ENCODE measurements at places on chromosomes 11 and 22. TPM values are rescaled to one million over a fixed set of nuclear protein-coding genes. Genes with fewer than 3 reads are reported as not detected.

GLYAT gene
- polyA plus RNA-seq = not detected

OTUB1 gene
- 34.7 TPM for polyA plus RNA-seq

OR56B1 gene
- polyA plus RNA-seq = not detected

MMP11 gene
- 11.4 TPM for polyA plus RNA-seq

FAM111A gene
- polyA plus RNA-seq = 22.1 TPM

HBE1 gene
- 0.38 TPM for polyA plus RNA-seq

YPEL4 gene
- polyA plus RNA-seq = 7.1 TPM

TENM4 gene
- 19.3 TPM for polyA plus RNA-seq

PDE2A gene
- 44.0 TPM for polyA plus RNA-seq

HPX gene
- 0.48 TPM for polyA plus RNA-seq

NFRKB gene
- polyA plus RNA-seq = 15.3 TPM

MMP27 gene
- polyA plus RNA-seq = 0.12 TPM

PTGDR2 gene
- polyA plus RNA-seq = 0.42 TPM

GRM5 gene
- polyA plus RNA-seq = 0.03 TPM

LRP4 gene
- 5.4 TPM for polyA plus RNA-seq

RAB38 gene
- 1.8 TPM for polyA plus RNA-seq

All from ovary (tissue), 10 donors.